Osteoblast (primary cell): ENCODE measurements at places on chromosomes 4 and X. TPM values are rescaled to one million over a fixed set of nuclear protein-coding genes. Genes with fewer than 3 reads are reported as not detected.

DNA sequence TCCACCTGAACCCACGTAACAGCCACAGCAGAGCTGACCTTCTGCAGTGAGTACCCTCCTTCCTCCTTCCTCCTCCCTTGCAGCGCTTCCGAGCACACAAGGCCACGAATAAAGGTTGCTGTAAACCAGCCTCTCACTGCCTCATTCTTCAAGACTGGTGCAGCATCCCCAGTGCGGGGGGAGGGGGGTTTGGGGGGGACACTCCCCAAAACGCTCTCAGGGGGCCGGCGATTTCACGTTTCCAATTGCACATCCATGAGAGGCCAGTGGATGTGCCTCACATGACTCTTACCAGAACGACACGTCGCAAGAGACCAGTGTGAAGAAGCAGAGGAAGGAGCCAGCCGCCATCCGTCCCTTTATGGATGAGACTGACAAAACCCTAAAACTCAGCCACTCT, 5.2 kb downstream of the DHRSX start:
- H3K4me3 ChIP-seq = no peak overlapping the region
- no peak overlapping the region for H3K27ac ChIP-seq
- DNase-seq = no peak
- no peaks in the 10 kb centered on the region for H3K27me3 ChIP-seq
- peaks cover 8% of the 10 kb centered on the region for H3K36me3 ChIP-seq
- H3K4me1 ChIP-seq = peaks cover 29% of the 10 kb centered on the region

- peak; percentile 85 for DNase-seq
- H3K27me3 ChIP-seq = peaks cover 8% of the 10 kb centered on the region
- peak overlapping the region; percentile 44 for H3K4me3 ChIP-seq
- H3K36me3 ChIP-seq = no peaks in the 10 kb centered on the region
These were observed 197.0 kb downstream of the BCOR start for GRCh38 chrX:39900777-39901170.

The GLOD5 gene
- total RNA-seq = not detected in 2 replicates

The GYPE gene
- under 0.01 and 0.29 TPM in 2 replicates for total RNA-seq

DNA sequence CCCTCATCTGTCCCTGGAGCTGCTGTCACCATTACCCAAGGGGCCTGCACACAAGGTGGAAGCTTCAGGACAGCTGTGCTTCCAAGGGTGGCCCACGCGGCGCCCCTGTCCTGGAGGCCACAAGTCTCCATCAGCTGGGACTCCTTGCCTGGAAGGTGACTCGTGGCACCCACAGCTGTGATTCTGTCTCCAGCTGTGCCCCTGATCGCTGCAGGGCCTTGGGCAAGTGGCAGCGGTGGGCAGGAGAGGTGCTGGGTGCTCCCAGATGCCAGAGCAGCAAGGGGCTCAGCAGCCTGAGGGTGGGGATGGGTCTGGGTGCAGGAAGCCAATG, 9.0 kb upstream of the DUSP9 start:
- H3K27me3 ChIP-seq = peaks cover 11% of the 10 kb centered on the region
- no peaks in the 10 kb centered on the region for H3K4me1 ChIP-seq

DNA sequence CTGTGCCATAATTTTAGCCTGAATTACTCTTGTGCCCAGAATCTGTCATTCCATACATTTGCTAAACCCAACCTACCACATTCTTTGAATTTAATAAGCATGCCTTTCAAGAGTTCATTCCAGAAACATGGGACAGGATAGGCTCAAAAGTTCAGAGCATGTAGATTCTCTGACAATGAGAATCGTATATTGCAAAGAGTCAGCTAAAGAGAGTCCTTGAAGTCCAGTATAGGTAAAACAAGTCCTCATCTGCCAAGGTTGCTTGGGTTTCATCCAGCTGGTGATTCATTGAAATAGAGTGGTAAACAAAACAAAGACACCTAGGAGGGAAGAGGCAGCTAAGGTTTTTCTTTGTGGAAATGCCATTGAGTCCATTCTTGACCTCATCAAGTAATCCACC, 249.3 kb upstream of the DIPK2B start:
- H3K27ac ChIP-seq = no peak overlapping the region
- H3K4me1 ChIP-seq = peaks cover 13% of the 10 kb centered on the region
- DNase-seq = no peak
- peaks cover 16% of the 10 kb centered on the region for H3K27me3 ChIP-seq
- no peak overlapping the region for H3K4me3 ChIP-seq

The DMRTC1 gene
- total RNA-seq = not detected in 2 replicates

The GATA1 gene
- total RNA-seq = not detected in 2 replicates

DNA sequence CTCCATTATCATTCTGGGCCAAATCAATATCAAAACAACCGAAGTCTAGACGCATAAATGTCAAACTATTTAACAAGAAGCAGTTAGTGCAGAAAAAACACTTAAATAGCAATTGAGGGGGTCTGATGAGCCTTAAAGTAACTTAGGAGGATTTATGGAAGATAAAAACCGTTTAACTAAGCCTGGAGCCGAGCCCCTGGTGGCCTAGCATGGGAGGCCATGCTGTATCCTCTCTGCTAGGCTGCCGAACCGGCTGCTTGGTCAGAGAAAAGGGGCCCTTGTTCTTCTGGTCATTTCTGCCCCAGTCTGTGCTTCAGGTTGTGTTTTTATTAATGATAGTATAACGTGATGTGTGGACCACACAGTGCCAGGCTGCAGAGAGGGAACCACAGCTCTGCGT, 72.4 kb downstream of the CPZ start:
- no peaks in the 10 kb centered on the region for H3K4me1 ChIP-seq
- H3K27me3 ChIP-seq = no peaks in the 10 kb centered on the region
- peak; percentile 60 for DNase-seq
- no peak overlapping the region for H3K4me3 ChIP-seq
- H3K27ac ChIP-seq = no peak overlapping the region

DNA sequence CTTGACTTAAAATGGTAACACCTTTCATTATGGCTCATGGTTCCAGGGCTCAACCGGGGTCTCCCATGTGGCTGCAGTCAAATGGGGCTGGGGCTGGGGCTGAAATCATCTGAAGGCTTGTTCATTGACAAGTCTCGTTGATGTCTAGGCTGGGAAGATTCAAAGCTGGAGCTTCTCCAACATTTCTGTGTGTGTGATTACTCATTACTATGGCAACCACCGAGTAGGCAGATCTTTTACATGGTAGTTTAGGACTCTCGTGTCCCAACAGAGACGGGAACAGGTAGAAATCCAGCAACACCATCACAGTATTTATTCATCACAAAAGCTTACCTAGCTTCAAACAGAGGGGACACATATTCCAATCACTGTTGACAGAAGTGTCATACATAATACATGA, 7.8 kb downstream of the YTHDC1 start:
- peak overlapping the region; percentile 35 for H3K27ac ChIP-seq
- peaks cover 21% of the 10 kb centered on the region for H3K4me1 ChIP-seq
- no peaks in the 10 kb centered on the region for H3K27me3 ChIP-seq
- peaks cover 7% of the 10 kb centered on the region for H3K36me3 ChIP-seq

DNA sequence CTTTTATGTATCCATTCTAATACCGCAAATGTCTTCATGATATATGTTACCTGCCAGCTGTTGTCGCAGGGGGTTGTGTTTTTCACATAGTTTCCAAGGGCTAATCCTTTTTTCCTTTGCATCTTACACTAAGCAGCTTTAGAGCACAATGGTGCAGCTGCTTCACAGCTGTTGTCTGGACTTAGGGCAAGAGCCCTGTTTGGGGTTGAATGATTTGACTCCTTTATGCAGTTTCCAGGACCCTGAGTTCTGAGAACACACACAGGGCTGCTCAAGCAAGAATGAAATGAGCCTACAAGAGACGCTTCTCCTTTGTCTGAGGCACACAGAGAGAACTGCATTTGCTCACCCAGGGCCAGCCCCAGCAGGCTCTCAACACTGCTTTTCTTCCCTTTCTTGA, 20.2 kb downstream of the CCNG2 start:
- H3K36me3 ChIP-seq = no peaks in the 10 kb centered on the region
- peaks cover 12% of the 10 kb centered on the region for H3K4me1 ChIP-seq

The STPG2 gene
- total RNA-seq = under 0.01 and 0.29 TPM in 2 replicates

The TMSB15C gene
- total RNA-seq = 3.2 and 3.3 TPM in 2 replicates

The CTAG1B gene
- total RNA-seq = not detected in 2 replicates

GRCh38 chr4:85228264-85228663, 246.7 kb upstream of the ARHGAP24 start:
- H3K4me1 ChIP-seq = no peaks in the 10 kb centered on the region
- no peaks in the 10 kb centered on the region for H3K36me3 ChIP-seq
- no peak overlapping the region for H3K4me3 ChIP-seq
- DNase-seq = no peak
- no peaks in the 10 kb centered on the region for H3K27me3 ChIP-seq
